ENCODE measurements at places on chromosomes 3 and 15.

- no peak for DNase-seq
Measured at GRCh38 chr3:61162965-61163364, 88.3 kb downstream of the FHIT start.

DNA sequence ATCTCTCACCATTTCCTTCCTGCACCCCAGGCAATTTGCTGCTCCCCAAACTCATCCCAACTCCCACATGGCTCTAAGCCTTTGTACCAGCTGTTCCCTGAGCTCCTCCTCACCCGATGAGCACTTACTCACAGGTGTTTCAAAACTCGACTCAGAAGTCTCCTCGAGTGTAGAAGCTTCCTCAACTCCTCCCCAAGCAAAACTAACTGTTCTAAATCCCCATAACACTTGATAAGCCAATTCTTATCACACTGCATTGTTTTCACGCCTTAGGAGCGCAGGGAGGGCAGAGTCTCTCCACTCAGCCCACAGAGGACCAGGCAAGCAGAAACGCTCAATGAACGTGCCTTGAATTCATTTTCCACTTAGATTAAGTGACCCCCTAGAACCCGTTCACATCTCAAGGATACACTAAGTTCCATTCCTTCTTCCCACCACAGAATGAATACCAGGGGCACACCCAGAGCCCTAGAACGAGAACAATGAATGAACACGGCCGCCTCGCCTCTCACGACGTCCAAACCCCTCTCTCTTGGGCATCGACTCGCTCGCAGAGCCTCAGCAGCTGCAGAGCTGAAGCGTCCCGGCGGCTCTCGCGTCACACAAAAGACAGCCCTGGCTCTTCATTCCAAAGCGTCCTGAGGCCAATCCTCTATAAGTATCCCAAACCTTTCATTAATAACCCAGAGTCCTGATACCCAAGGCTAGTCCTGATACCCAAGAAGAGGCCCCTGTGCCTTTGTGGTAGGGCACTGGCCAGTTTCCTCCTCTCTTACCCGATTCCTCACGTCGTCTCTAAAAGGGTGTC lies 1.1 kb downstream of the RAF1 start:
- DNase-seq = peak; percentile 49

- DNase-seq = no peak
Measured at GRCh38 chr3:152208439-152208838, 60.3 kb upstream of the MBNL1 start.

- no peak for DNase-seq
Measured at GRCh38 chr15:80936288-80937078, 53.1 kb downstream of the MESD start.

- no peak for DNase-seq
Measured at GRCh38 chr3:90055666-90056065, 948.2 kb downstream of the EPHA3 start.

DNA sequence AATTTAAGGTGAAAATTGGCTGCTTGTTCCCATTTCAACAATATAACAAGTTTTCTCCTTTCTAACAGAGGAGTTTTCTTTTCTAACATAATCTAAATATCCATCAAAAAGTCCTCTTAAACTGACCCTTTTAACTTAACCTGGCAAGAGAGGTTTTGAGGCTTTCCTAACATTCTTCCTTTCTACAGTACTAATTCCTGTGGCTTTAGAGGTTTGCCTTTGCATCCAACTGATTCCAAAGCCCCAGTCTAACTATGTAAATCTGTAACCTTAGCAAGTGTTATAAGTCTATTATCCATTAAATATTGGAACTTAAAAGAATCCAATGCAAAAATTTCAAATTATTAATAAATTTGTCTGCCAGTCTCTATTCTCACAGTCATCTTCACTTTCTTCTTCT lies 134.1 kb downstream of the ISL2 start:
- no peak for DNase-seq

DNA sequence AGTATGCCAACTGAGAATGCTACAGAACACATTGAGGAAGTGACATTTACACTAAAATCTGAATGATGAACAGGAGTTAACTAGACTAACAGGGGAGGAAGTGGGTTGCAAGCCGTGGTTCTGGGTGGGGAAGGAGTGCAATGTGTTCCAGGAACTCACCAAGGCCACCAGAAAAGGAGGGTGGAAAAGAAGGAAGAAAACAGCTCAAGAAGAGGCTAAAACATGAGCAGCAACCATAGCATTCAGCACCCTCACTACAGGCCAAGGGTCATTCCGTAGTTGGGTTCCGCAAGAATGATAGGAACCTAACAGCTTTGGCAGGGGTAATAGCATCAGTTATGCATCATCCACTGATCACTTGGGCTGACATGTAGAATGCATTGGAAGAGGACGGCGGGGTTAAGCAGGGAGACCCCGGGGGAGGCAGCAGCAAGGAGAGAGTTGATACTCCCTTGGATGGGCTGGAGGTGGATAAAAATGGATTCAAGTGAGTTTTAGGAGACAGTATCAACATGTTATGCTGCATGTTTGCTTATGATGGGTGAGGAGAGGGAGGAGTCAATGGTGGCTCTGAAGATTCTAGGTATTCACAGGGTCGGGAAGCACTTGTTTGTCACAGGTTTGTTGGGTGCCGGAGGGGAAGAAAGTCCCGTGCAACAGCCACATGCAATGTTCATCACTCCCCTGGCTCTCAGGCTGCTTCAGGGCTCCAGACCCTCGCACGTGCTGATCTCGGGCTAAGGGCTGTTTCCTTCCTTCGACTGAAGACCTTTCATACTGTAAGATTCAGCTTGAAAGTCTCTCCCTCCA lies 53.2 kb downstream of the LIPC start:
- no peak for DNase-seq

GRCh38 chr15:60704717-60705116 lies 225.8 kb upstream of the ICE2 start:
- no peak for DNase-seq

GRCh38 chr15:33872416-33873106 lies 95.7 kb upstream of the CHRM5 start:
- no peak for DNase-seq

DNA sequence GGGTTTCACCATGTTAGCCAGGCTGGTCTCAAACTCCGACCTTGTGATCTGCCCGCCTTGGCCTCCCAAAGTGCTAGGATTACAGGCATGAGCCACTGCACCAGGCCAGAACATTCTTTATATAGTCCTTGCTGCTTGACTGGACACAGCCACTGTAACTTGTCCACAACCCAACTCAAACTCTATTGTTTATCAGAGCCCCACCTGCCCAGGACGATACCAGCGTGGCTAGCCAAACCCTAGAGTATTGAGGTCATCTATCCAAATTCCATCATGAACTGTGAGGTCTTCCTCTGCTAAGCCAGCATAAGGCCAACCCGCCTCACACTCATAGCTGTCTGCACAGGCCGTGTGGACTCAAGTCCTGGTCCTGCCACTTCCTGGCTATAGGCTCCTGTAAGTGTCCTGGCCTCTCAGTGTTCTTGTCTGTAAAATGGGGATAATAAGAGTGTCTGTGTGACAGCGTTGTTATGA lies 63.9 kb downstream of the DAPK2 start:
- no peak for DNase-seq

- DNase-seq = peak; percentile 28
Measured at GRCh38 chr3:50519471-50520089, 16.1 kb upstream of the CACNA2D2 start.

DNA sequence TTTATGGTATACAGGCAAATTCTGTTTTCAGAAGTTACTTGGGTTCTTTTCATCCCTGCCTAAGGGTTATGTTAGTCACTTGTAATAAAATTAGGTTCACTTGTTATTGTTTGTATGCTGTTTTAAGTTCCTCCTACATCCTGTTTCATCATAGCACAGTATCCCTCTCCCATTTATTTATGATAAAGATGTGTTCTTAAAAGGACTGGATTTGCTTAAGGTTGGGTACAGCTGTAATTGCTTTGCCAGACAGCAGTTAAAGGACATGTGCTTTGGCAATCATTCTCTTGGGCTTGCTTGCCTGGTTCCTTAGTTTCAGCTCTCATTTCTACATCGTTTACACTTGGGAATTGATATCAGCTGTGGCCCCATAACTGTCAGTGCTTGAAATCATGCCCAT lies 11.7 kb downstream of the ATP2C1 start:
- peak; percentile 58 for DNase-seq

DNA sequence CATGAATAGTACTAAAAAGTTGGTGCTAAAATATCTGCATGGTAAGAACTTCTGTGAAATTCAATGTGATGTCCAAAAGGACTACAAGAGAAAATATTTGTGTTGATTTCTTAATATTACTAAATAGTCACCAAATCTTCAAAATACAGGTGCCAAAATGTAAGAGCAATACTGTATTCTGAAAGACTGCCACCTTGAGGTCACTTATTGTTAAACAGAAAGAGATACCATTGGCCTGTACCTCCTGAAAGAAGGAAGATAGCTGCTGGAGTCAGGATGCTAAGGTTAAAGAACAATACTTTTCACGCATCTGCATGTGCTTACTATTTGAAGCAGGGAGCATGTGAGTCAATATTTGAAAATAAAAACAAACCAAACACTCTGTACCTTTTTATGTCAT lies 72.0 kb upstream of the LSAMP start:
- DNase-seq = peak; percentile 56

DNA sequence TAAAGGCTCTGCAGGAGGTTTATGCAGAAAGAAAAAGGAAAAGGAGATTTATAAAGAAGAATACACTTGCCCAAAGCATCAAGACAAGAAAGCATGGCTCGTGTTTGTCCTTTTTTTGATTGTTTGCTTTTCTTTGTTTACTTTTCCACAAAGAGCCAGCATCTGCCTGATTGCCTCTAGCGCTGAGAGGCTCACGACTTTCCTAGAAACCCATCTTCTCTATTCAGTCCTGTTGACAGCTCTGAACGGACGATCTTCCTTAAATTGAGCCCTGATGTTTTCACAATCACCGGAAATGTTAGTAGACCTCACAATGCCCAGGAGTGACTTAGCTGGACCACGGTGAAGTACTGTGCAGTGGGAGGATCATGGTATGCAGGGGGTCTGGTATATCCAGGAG lies 12.4 kb downstream of the GP5 start:
- DNase-seq = no peak

GRCh38 chr15:47733085-47733484 lies 15.8 kb downstream of the SEMA6D start:
- DNase-seq = no peak

DNA sequence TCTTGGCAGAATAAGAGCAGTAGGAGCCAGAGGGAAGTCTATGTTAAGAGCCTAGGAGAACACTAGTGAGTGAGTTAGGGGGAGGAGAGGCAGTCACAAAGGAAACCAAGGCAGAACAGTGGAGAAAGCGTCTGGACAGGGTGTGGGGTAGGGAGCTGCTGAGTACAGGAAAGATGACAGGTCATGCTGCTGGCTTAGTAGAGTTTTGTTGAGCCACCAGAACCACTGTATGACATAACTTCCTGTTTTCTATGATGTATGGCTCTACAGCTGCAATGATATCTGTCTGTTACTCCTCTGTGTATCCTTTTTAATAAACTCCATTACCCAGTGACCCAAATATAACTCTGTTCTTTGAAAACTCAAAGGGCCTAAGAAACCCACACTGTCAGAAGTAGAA lies 10.6 kb upstream of the STT3B start:
- no peak for DNase-seq

DNA sequence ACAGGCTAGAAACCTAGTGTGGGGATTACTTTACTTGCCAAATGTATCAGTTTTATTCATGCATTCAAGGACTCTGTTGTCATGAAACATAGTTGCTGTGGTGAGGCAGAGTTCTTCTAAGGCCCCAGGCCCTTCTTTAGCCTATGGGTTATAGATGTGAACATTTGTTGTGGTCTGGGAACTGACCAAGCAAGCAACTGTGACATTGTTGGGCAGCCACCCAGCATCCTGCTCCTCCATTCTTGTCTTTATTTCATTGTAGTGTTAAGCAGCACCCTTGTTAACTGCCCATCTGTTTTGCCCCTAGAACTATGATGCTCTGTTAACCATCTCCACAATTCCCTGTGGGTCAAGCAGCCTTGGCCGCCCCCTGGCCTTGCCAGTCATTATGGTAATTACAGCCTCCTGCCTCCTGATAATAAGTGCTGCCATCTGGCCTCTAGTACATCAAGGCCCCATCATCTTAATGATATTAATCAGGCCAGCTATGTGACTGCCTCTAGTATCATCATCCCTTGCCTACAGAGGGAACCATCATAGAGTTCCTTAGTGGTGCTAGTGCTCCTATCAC lies 12.2 kb upstream of the IFT57 start:
- no peak for DNase-seq

DNA sequence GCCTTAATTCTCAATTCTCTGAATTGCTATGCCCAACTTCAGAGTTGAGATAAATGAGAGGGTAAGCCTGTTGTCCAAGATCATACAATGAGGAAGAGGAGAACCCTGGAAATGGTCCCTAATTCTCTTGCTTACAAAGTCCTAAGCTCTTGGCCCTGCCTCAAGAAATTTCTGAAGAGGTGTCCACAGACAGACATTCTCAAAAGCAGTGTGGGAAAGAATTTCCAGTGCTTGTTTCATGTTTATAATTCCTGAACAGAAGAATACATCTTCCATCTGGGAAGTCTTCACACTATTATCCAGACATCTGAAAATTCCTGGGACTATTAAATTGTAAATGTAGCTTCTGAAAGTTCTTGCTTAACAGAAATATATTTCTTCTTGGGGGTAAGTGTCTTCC lies 166.8 kb upstream of the LRTM1 start:
- no peak for DNase-seq

- DNase-seq = peak; percentile 65
Measured at GRCh38 chr3:155995525-155996370, 124.6 kb upstream of the KCNAB1 start.

DNA sequence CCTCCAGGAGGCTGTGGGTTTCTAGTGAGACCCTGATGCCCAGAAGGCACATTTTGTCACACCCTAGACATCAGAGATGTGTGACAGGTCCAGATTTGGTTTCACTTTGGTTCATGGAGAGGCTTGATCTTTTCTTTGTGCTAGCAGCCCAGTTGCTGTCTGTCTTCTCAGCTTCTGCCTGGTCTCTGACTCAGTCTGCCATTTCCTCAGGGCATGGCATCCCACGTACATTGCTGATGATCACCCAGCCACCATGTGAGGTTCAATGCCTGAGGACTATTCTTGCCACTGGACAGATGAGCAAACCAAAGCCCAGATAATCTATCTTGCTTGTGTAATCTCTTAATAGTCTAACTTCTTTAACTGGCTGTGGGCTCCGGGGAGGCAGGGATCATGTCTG lies 144.9 kb upstream of the MRPS22 start:
- no peak for DNase-seq

DNA sequence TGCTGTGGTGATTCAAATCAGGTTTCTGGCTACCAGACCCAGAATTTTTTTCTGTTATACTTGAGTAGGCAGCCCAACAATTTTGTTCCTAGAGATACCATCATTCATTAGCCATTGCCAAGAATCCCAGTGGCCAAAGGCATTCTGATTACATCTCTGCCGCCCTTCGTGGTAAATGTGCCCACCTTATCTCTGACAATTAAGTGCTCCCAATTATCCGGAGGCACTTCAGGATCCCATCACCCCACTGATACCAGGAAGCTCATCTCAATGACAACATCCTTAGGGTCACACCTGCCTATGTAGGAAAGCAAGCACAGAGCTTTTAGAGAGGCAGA lies 43.2 kb upstream of the RPL35A start:
- no peak for DNase-seq

GRCh38 chr3:150763841-150764483 lies 993 bp upstream of the SIAH2 start:
- no peak for DNase-seq
